NCI-H748 treated with DMSO at 0.1 percent for 48 hours (cell line): ENCODE measurements at places on chromosomes 1 and 21.

GRCh38 chr1:212794561-212795014, 2.9 kb downstream of the TATDN3 start:
- DNase-seq: no peak

GRCh38 chr1:23601135-23601967, 42.0 kb upstream of the ID3 start:
- no peak for DNase-seq

- no peak for DNase-seq
Measured at GRCh38 chr1:34330061-34330460, 153.4 kb downstream of the C1orf94 start.

DNA sequence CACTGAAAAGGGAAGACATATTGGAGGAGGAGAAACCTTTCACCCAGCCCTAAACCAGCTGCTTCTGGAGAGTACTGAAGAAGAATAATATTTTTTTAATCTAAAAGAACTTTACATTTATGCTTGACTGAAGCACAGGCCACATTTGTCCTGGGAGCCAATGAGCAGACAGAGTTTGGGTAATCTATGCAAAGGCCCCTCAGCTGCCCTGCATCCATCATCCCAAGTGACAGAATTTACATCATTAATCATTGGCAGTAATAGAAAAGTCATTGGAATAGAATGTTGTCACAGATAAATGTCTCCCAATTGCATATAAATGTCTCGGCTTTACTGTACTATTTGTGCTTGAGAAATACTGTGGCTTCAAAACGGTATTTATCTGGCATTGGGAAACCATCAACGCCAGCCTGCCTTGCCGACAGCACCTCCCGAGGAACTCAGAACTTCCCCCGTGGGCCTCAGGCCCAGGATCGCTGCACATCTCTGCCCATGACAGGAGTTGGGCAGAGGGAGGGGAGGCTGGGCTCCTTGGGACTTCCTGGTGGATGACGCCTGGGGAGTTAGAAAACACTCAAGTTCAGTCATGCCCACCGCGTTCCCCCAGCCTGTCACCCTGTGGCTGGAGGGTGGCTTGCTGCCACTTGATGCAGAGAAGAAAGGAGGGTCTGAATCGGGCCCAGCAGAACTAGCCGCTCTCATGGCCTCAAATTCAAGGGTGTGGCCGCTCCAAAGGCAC, 133.1 kb downstream of the CAMTA1 start:
- DNase-seq: no peak

DNA sequence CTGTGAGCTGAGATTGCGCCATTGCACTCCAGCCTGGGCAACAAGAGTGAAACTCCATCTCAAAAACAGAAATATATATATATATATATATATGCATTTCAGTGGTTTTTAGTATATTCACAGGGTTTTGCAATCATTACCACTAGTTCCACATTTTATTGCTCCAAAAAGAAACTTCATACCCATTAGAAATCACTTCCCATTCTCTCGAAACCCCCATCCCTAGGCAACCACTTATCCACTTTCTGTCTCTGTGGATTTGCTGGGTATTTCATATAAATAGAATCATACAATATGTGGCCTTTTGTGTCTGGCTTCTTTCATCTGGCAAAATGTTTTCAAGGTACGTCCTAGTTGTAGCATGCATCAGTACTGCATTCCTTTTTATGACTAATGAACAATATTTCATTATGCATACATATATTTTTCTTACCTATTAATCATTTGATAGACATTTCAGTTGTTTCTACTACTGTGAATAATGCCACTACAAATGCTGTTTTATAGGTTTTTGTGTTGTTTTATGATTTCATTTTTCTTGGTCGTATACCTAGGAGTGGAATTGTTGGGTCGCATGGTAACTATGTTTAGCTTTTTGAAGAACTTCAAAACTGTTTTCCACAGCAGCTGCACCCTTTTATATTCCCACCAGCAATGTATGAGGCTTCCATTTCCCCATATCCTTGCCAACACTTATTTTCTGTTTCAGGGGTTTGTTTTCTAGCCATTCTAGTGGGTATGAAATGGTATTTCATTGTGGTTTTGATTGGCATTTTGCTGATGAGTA, 95.9 kb downstream of the PHTF1 start:
- DNase-seq: no peak

DNA sequence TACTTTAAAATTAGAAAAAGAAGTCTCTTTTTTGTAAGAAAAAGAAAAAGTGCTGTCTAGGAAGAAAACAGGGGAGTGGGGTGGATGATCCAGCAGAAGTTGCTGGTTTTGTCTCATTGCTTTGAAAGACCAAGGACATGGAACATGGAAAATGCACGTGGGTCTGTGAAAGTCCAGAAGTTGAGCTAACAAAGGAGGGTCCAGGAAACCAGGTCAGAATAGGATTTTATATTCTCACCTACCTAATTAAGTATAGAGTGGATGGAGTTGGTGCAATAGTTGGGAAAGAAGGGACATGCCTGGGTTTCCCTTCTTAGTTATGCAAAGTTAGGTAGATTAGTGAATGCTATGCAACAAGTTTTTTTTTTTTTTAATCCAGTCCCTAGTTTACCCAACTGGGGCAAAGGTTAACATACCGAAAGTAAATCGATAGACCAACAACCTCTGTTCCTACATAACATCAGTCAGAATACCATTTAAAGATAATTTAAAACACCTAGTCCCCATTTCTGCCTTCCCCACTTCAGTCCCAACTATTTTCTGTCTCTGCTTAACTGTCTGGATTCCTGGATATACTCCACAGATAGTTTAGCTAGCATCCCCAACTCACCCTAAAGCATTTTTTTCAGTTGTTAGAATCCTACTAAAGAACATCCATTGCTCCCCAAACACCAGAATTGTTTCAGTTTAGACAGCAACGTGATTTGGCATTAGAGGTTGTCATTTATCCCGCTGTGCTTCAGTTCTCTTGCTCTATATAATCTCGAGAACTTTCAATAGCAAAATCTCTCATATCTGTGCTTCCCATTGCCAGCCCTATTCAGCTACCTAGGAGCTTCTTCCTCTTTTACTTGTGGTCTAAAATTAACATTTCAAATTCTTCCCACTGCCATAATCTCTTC, 105.7 kb upstream of the PLPPR5 start:
- no peak for DNase-seq

DNA sequence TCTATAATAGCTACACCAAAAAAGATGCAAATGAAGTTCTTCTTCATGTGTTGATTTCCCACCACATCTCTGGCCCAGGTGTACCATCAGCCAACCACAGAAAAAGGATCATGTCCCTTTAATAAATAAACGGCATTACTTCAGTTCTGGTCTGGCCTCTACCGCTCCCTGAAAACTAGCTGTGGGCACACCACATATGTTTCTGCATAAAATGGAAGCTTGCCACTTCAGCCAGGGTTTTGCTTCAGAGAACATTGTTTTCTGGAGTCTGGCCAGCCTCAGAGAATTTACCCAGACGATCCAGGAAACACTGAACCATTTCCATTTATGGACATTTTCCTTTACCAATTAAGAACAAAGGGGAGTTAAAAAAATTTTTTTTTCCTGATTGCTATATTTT, 5.8 kb upstream of the LAMC2 start:
- no peak for DNase-seq

GRCh38 chr1:18926315-18927081, 24.1 kb upstream of the ALDH4A1 start:
- DNase-seq: no peak

GRCh38 chr1:8597455-8597854, 220.0 kb downstream of the RERE start:
- no peak for DNase-seq

GRCh38 chr1:29985606-29985945, 737.8 kb downstream of the MATN1 start:
- DNase-seq: no peak

DNA sequence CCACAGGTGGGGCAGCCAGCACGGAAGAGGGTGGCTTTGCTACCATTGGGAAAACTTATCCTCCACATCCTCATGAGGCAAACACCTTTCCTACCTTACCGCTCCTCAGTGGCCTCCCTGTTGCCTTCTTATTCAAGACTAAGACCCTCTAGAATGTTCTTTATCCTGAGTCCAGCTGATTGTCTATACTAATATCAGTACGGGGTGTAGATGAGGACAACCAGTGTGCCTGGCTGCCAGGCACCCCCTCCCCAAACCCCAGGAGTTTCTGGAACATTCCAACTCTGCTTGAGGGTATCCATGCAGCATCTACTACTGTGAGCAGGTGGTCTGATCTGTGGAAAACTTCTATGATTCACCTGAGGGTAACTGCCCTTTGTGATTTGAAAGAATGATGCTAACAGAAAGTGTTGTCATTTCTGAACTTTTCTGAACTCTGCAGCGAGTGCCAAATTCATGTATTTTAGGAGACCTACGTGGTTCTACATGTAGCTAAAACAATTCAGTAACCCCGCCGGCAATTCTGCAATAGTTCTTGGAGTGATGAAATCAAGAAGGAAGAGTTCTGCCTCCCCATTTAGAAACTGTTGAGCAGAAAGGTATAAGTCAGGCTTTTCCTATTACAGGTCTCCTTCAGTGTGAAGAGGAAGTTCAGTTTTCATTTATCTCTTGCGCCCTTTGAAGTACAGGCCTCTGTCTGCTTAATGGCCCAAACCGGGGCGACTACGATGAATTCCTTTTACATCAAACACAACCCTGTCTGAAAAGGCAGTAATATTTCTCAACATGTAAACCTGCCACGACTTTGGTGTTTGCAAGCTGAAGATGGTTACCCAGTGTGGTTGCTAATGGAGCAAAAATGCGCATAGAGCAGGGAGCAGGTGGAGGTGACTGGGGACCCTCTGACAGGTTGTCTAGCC, 80.4 kb downstream of the RUNX1 start:
- DNase-seq: no peak

DNA sequence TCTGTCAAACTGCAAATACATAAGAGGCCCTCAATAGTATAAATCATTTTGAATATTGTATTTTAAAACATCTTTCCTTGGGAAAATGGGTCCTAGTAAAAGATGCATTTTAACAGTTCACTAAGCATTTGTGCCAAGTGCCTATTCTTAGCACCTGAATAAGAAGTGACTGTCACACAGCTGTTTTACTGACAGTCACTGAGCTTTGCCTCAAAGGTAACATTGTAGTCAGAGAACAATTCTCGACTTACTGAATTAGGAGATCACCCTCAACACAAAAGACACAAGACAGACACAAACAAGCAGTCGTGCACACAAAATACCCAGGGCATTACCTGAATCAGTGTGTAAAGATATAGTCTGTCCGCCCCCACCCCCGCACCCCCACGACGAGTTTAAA, 408 bp downstream of the ESRRG start:
- DNase-seq: peak; percentile 33

DNA sequence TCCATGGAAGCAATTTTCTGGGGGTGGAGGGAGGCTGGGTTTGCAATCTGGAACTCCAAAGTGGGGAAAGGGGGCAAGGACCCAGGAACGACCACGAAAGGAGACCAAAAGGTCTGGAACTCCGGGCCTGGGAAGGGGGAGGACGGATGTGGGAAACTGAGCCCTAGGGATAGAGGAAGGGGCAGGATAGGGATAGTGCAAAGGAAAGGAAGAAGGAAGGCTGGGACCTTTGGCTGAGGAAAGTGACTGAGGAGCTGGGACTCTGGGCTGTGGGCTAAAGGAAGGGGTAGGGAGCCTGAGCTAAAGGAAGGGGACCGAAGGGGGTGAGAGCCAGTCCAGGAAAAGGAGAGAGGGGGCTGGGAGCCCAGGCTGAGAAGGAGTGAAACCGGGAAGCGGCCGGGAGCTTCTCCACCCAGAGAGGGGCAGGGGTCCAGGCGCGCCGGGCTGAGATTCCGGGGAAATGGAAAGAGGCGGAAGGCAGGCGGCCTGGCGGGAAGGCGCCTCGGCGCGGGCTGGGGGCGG, 395 bp downstream of the SLC9A1 start:
- no peak for DNase-seq

GRCh38 chr1:15141935-15142539, 11.5 kb upstream of the TMEM51 start:
- DNase-seq: no peak

- no peak for DNase-seq
Measured at GRCh38 chr1:60898413-60898812, 183.9 kb upstream of the NFIA start.

DNA sequence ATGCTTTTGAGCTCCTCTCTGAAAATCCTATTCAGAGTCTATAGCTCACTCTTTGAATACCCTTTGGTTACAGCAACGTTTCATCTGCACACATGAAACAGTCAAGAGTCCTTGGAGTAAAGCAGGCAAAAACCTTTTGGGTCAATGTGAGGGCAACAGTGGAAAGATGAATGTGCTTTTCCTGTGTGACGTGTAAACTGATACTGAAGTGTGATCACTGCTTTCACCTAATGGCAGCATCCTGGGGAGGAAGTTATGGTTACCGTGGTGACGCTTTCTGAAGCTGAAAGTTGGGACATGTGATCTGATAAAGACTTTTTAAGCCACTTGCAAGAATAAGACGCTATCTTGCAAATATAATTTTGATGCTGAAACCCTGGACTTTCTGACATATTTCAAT, 160.0 kb downstream of the SEC16B start:
- no peak for DNase-seq

DNA sequence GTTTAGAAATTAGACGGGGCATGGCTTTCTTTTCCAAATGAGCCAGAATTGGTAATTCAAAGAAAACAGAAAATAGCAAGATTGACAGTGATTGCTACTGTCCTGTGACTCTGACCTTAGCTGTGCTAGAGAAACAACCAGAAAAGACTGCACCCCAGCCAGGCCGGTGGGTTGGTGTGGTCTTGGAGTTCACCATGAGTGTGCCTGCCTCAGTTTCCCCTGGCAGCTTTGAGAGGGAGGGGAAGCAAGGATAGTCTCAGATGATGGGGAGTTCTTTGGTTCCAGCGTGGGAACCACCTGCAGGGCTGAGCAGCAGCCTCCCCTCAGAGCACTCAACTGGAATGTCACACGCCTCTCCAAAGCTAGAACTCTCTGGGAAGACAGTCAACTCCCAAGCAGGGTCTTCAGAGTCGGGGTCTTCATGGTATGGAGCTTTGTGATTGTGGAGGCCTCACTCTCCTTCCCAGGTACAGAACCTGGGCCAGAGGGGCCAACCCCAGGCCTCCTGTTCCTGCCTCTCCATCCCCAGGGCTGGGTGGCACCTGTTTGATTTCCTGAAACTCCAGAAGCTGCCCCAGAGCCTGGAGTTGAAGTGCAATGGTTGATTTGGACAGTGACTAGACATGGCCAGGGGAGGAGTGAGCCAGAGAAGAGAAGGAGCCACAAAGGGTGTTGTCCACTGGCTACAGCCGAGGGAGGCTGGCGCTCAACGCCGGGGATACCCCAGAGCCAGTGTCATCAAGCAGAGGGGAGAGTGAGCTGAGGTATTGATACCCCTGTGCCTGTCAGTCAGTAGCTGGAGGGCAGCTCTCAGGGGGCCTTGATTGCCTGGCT, 35.7 kb downstream of the SIM2 start:
- DNase-seq: no peak

- DNase-seq: no peak
Measured at GRCh38 chr1:184970691-184971161, 3.6 kb downstream of the NIBAN1 start.
